H9 (cell line): ENCODE measurements at places on chromosomes 13 and 19. TPM values are rescaled to one million over a fixed set of nuclear protein-coding genes. Genes with fewer than 3 reads are reported as not detected.

DNA sequence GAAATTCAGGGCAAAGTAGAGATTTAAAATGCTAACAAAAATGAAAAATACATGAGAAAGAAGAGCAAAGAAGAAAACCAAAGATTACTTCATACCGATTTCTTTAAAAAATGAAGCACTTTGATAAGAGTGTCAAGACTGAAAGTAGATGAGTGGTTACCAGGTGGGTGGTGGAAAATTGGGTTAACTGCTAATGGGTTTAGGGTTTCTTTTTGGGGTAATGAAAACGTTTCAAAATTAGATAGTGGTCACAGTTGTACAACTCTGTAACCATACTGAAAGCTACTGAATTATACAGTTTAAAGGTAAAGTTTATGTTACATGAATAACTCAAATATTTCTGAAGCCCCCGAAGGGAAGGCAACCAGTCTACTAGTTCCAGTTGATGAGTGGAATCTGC lies 179.4 kb downstream of the NDFIP2 start:
- no peaks in the 10 kb centered on the region for H3K36me3 ChIP-seq
- no peak overlapping the region for H3K4me3 ChIP-seq
- no peaks in the 10 kb centered on the region for H3K4me1 ChIP-seq
- DNase-seq = no peak
- H3K27me3 ChIP-seq = no peaks in the 10 kb centered on the region
- H3K27ac ChIP-seq = no peak overlapping the region

DNA sequence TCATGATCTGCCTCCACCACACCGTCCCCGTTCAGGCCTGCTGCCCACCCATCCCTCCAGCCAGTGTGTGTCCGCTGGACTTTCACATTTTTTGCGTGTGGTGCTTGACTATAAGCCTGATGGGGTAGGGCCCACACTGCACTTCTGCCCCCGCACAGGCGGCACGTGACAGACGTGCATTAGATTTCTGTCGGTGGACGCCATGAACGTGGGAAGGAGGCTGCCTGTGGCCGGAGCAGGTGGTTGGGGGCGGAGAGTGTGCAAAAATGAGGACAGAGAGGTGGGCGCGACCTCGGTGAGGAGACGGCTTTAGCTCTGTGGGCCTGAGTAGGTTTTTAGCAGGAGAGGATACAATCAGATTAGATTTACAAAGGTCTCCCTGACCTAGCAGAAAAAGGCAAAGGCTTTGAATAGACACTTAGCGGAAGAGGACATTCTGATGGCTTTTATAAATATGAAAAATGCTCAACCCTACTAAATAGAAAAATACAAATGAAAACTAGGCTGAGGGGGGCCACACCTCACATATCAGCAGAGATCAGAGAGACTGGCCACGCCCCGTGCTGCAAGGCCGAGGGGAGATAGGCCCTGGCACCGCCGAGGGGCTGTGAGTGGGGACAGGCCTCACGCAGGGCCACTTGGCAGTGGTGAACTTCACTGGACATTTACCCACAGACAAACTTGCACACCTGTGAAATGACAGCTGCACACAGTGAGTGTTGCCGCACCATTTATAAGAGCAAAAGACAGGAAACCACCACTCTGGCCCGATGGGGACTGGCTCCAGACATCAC lies 25.4 kb downstream of the PAK4 start:
- H3K36me3 ChIP-seq = peaks cover 8% of the 10 kb centered on the region; the same call in 1 of the 3 replicates
- H3K4me1 ChIP-seq = peaks cover 6% of the 10 kb centered on the region
- H3K27me3 ChIP-seq = no peaks in the 10 kb centered on the region

DNA sequence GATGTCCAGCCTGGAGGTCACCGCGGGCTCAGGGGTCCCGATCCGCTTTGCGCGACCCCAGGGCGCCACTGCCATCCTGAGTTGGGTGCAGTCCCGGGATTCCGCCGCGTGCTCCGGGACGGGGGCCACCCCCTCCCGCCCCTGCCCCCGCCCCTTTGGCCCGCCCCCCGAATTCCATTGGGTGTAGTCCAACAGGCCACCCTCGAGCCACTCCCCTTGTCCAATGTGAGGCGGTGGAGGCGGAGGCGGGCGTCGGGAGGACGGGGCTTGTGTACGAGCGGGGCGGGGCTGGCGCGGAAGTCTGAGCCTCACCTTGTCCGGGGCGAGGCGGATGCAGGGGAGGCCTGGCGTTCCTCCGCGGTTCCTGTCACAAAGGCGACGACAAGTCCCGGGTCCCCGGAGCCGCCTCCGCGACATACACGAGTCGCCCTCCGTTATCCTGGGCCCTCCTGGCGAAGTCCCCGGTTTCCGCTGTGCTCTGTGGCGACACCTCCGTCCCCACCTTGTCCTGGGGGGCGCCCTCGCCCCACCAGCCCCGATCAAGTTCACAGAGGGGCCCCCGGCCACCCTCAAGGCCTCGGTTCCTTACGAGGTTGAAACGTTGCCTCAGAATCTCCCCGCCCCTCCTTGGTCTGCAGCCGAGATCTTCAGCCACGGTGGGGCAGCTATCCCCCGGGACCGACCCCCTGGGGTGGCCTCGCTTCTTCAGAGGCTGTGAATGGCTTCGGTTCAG lies 1.2 kb downstream of the LDLR start:
- peak overlapping the region; percentile 43 for H3K27ac ChIP-seq
- H3K4me3 ChIP-seq = peak overlapping the region; percentile 89
- H3K4me1 ChIP-seq = peaks cover 7% of the 10 kb centered on the region; the same call in 1 of the 2 replicates
- H3K27me3 ChIP-seq = no peaks in the 10 kb centered on the region
- peak; percentile 98 for DNase-seq
- peaks cover 41% of the 10 kb centered on the region for H3K36me3 ChIP-seq

DNA sequence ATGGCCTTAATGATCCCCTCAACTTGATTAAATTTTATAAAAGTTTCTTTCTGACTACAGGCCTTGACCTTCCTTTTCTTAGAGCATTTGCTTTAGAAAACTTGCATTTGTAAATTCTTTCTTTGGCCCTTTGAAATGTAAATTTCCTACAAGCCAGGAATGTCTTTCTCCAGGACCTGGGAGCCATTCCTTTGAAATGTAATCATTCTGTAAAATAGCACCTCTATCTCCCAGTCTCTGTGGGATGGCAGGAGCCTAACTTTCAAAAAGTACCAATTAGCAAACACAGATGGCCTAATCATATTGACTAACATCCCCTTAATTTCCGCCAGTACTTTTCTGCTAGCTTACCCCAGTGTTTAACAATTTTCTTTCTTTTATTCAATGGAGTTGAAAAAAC lies 1394.2 kb upstream of the ATXN8OS start:
- no peaks in the 10 kb centered on the region for H3K36me3 ChIP-seq
- DNase-seq = peak; percentile 59
- peaks cover 3% of the 10 kb centered on the region; the same call in 1 of the 2 replicates for H3K4me1 ChIP-seq
- H3K27ac ChIP-seq = no peak overlapping the region

DNA sequence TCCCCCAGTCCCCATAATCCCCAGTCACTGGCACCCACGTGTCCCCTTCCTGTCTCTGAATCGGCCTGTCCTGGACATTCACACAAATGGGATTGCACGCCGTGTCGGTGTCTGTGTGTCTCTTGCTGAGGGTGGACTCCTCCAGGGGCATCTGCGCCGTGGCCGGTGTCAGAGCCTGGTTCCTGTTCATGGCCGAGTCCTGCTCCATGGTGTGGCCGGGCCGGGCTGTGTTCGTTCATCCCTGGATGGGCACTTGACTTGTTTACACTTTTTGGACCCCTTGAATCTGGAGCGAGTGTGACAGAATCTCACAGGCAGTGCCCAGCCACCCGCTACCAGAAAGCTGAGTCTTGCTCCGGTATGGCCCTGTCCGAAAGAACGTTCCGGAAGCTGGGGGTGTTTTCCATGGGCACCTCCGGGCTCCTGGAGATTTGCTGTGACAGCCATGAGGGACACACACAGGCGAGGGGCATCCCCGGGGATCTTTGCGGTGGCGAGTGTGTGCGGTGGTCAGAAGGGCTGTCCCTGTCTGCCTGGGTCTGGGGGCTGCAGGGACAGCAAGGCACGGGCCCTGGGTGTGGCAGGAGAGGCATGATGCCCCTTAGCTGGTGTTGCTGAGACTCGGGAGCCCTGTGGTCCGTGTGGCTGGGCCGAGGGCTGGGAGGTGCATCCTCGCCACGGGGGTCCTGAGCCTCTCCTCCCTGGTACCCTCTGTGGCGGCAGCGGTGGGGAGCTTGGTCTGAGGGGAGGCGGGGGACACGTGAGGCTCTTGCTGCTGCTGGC lies 6.4 kb upstream of the MEX3D start:
- peaks cover 26% of the 10 kb centered on the region for H3K36me3 ChIP-seq
- DNase-seq = no peak
- H3K27me3 ChIP-seq = no peaks in the 10 kb centered on the region; the same call in 1 of the 2 replicates

DNA sequence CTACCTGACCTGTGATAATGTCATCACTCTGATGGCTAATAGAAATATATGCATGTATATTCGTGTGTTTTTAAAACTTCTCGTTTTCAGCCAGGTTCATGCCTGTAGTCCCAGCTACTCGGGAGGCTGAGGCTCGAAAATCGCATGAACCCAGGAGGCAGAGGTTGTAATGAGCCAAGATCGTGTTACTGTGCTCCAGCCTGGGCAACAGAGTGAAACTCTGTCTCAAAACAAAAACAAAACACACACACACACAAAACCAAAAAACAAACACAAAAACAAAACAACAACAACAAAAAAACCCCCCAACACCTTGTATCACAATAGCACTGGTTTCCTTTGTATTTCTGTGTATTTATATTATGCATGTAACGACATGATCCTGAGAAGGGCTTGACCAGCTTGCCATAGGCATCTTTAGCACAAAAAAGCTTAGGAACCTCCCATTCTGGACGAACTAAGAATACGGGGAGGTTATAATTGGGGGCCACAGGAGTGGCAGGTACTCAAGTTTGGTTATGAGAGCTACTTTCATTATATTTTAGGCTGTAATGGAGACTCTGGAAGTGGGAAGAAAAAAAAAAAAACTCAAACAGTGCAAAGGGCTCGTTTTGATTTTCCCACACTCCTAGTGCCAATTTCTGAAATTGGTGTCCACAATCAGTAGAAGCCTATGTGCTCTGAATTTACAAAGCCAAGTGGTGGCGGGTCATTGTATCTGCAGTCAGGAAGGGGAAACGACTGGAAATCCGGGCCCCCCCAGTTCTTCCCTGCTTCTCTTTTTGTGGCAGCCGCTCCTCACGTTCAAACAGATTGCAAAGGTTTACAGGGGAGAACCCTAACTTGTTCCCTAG lies 1.2 kb upstream of the ACP7 start:
- peaks cover 16% of the 10 kb centered on the region; the same call in 1 of the 2 replicates for H3K27me3 ChIP-seq
- DNase-seq = no peak
- no peaks in the 10 kb centered on the region for H3K4me1 ChIP-seq
- H3K27ac ChIP-seq = no peak overlapping the region
- H3K4me3 ChIP-seq = peak overlapping the region; percentile 64; the same call in 1 of the 2 replicates

DNA sequence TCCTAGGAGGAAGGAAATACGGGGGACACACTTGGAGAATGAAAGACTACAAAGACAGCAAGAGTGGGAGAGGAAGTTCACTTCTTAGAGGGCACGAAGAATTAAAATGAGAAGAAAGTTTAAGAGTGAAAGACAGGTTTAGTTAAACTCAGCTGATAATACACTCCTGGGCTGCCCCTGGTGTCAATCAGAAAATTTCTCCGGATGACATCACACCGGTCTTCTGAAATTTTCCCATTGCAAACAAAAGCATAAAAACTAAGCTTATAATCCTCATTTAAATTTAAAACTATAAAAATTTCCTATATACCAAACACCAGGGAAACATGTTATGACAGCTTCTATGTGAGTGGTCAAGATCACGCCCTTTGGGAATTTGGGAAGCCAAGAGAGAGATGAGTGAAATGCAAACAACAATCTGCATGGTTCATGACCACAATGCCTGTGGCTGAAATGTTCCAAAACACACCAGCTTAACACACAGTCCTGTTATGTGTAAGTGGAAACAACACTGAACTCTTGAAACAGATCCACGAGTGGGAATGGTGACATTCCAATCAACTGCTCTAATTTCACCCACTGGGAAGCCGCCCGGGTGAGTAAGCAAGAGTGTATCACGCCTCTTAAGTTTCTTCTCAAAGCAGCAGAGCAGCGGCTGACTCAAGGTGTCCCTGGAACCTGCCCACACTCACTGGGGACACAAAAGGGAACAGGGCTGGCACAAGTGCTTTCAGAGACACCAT lies 49.0 kb downstream of the BRD4 start:
- H3K4me1 ChIP-seq = peaks cover 13% of the 10 kb centered on the region; the same call in 1 of the 2 replicates
- no peak overlapping the region for H3K4me3 ChIP-seq
- no peak for DNase-seq

DNA sequence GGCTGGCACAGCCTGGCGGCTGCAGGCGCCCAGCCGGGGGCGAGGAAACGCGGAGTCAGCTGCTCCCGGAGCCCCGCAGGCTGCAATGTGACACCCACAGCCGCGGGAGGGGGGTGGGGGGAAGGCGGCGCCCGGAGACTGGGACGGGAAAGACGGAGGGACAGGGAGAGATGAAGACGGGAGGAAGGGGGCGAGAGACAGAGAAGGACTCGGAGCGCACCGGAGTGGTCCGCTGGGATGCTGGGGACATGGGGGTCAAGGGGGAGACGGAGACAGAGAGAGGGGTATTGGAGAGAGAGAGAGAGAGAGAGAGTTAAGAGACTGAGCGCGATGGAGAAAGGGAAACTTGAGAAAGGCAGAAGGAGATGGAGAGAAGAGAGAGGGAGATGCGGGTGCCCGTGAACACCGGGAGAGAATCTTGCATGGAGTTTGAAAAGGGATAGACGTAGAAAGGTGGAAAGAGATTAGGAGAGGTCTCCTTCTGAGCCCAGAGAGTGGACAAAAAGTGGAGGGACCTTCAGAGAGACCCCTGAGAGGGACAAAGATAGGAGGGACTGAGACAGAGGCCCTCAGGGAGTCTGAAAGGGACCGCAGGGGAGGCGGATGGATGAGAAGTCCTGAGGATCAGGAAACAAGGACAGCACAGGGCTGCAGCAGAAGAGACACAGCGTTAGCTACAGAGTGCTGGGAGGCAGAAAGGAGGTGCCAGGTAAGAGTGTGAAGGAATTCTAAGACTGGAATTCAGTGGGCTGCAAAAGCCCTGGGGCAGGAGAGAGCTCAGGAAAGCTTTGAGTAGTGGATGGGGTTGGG lies 1.0 kb downstream of the SCN1B start:
- H3K4me3 ChIP-seq = peak overlapping the region; percentile 74
- peaks cover 24% of the 10 kb centered on the region for H3K36me3 ChIP-seq
- no peaks in the 10 kb centered on the region for H3K4me1 ChIP-seq
- H3K27ac ChIP-seq = no peak overlapping the region
- peaks cover 11% of the 10 kb centered on the region; the same call in 1 of the 2 replicates for H3K27me3 ChIP-seq

GRCh38 chr13:110017379-110017778 lies 231.0 kb upstream of the IRS2 start:
- no peak overlapping the region for H3K4me3 ChIP-seq
- H3K27me3 ChIP-seq = no peaks in the 10 kb centered on the region; the same call in 1 of the 2 replicates
- DNase-seq = peak; percentile 60

Gene LRG1
- 0.24 and 0.50 TPM in 2 replicates for total RNA-seq

Gene CACNG6
- total RNA-seq = 1.6 and 2.0 TPM in 2 replicates

Gene ZNF345
- total RNA-seq = 5.5 and 6.0 TPM in 2 replicates
